ENCODE measurements at places on chromosomes 6 and 20. TPM values are rescaled to one million over a fixed set of nuclear protein-coding genes. Genes with fewer than 3 reads are reported as not detected.

DNA sequence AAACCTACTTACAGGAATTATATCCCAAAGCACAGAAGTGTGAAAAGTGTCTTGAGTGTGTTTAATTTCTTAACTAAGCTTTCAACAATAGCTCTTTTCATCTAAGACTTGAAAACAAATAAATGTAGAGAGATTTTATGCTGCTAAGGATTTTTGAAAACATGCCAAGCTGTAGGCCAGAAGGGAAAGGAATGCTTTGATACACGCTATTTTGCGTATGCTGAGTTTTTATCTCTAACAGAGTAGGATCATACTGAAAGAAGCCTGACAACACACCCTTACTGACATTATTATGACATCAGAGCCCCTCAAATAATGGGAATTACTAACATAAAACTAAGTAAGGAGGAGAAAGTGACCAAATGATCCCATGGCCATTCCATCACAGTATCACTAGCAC is 265.5 kb downstream of the KHDC1L start:
- H3K4me1 ChIP-seq, result no peaks in the 10 kb centered on the region
- no peaks in the 10 kb centered on the region for H3K27me3 ChIP-seq
- DNase-seq, result no peak
- no peak overlapping the region for H3K4me3 ChIP-seq
- H3K36me3 ChIP-seq, result no peaks in the 10 kb centered on the region

GRCh38 chr6:13427801-13428582 is 59.4 kb downstream of the GFOD1 start:
- H3K27ac ChIP-seq, result peak overlapping the region; percentile 80
- H3K4me3 ChIP-seq, result no peak overlapping the region
- H3K36me3 ChIP-seq, result no peaks in the 10 kb centered on the region
- peaks cover 91% of the 10 kb centered on the region for H3K4me1 ChIP-seq
- DNase-seq, result no peak

DNA sequence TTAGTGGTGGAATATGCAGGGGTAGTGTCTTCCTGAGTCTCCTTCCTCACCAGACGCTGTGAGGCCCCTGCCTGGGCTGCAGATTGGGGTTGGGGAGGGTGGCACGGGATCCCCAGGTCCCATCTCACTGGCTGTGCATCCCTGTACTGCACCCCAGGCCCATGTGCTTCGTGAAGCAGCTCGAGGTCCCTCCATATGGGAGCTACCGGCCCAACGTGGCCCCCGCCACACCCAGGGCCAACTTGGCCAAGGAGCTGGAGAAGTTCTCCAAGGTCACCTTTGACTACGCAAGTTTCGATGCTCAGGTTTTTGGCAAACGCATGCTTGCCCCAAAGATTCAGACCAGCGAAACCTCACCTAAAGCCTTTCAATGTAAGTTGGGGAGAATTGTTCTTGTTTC is 38.6 kb upstream of the PCMTD2 start:
- H3K4me1 ChIP-seq, result peaks cover 63% of the 10 kb centered on the region
- DNase-seq, result no peak
- no peak overlapping the region for H3K27ac ChIP-seq
- no peaks in the 10 kb centered on the region for H3K36me3 ChIP-seq
- H3K27me3 ChIP-seq, result no peaks in the 10 kb centered on the region

The LMBRD1 gene
- 43.6 TPM for total RNA-seq

- H3K27me3 ChIP-seq, result peaks cover 21% of the 10 kb centered on the region
- no peak overlapping the region for H3K4me3 ChIP-seq
- no peaks in the 10 kb centered on the region for H3K36me3 ChIP-seq
- no peak overlapping the region for H3K27ac ChIP-seq
Observed at GRCh38 chr6:37576336-37576737, 76.6 kb upstream of the CCDC167 start.

- peaks cover 13% of the 10 kb centered on the region for H3K4me1 ChIP-seq
- peaks cover 52% of the 10 kb centered on the region for H3K36me3 ChIP-seq
- DNase-seq, result peak; percentile 32
Observed at GRCh38 chr6:30600451-30600961, 16.5 kb downstream of the PPP1R10 start.

The SLC12A5 gene
- not detected for total RNA-seq

- H3K36me3 ChIP-seq, result no peaks in the 10 kb centered on the region
- peak overlapping the region; percentile 24 for H3K27ac ChIP-seq
- H3K4me1 ChIP-seq, result peaks cover 40% of the 10 kb centered on the region
- H3K4me3 ChIP-seq, result no peak overlapping the region
- H3K27me3 ChIP-seq, result no peaks in the 10 kb centered on the region
Observed at GRCh38 chr6:90230548-90231215, 66.0 kb downstream of the BACH2 start.

GRCh38 chr6:22732176-22732970 is 163.0 kb downstream of the HDGFL1 start:
- H3K27me3 ChIP-seq, result no peaks in the 10 kb centered on the region
- no peak overlapping the region for H3K27ac ChIP-seq
- no peaks in the 10 kb centered on the region for H3K36me3 ChIP-seq

The OTOR gene
- not detected for total RNA-seq

DNA sequence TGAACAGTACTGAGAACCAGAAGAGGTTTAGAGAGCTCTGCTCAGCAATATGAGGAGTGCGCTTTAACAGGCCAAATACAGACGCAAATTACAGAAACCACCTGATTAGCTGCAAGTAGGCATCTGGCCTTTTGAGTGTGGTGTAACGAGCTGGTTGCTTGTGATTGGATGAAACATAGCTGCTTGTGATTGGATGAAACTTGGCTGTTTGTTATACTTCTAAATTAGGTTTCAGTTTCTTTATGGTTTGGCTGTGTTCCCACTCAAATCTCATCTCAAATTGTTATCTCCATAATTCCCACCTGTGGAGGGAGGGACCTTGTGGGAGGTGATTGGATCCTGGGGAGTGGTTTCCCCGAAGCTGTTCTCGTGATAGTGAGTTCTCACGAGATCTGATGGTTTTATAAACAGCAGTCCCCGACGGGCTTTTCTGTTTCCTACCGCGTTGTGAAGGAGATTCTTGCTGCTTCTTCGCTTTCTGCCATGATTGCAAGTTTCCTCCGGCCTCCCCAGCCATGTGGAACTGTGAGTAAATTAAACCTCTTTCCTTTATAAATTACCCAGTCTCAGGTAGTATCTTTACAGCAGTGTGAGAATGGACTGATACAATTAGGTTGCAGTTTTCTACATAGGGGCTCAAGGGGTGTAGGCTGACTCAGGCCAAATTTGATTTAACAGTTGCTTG is 655.9 kb upstream of the MAN1A1 start:
- no peak for DNase-seq
- no peaks in the 10 kb centered on the region for H3K4me1 ChIP-seq
- H3K4me3 ChIP-seq, result no peak overlapping the region
- no peaks in the 10 kb centered on the region for H3K27me3 ChIP-seq

The PI3 gene
- not detected for total RNA-seq

The OR14J1 gene
- total RNA-seq, result not detected

DNA sequence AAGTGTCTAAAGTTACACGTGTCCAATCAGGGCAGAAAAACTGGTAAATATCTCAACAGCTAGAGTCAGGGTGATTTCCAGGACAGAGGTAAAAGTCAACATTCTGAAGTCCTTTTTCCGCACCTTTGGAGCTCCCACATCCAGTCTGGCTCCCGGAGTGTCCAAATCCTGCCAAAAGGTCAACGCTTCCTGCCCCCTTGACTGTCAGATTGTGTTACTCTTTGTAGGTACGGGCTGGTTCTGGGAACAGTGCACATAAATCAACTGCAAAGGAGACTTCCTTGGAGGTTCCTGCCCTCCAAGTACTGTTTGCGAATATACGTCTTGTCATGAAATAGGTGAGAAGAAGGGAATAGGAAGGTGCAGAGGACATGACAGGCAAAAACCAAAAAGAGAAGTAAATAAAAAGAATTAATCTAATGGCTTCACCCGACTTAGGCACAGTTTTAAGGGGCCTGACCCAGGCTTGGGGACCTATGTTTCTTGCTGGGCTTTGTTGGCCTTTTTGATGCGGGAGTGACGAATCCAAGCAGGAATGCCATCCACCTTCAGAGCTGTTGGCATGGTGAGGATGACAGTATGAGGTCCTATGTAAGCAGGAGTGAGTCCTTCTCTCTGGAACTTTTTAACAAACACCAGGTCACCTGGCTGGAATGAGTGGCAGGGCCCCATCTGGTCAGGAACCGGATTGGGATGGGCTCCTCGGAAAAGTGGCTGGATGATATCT is 155.4 kb downstream of the TRIM27 start:
- no peak overlapping the region for H3K4me3 ChIP-seq
- peaks cover 100% of the 10 kb centered on the region for H3K27me3 ChIP-seq

The CLPSL1 gene
- not detected for total RNA-seq

- no peaks in the 10 kb centered on the region for H3K4me1 ChIP-seq
- H3K36me3 ChIP-seq, result no peaks in the 10 kb centered on the region
- H3K27me3 ChIP-seq, result peaks cover 15% of the 10 kb centered on the region
- H3K4me3 ChIP-seq, result no peak overlapping the region
- no peak overlapping the region for H3K27ac ChIP-seq
Observed at GRCh38 chr6:51928320-51928719, 159.1 kb downstream of the PKHD1 start.

DNA sequence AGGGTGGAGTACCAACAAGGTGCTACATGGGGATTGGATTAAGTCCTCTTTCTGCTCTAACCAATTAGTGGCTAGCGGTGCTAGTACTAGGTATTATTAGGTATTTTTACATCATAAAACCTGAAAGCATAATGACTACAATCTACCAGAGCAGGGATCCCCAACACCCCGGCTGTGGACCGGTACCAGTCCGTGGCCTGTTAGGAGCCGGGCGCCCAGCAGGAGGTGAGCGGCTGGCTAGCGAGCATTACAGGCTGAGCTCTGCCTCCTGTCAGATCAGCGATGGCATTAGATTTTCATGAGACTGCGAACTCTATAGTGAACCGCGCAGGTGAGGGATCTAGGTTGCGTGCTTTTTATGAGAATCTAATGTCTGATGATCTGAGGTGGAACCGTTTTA is 9.1 kb upstream of the CD40 start:
- H3K4me1 ChIP-seq, result no peaks in the 10 kb centered on the region
- no peak for DNase-seq
- H3K36me3 ChIP-seq, result no peaks in the 10 kb centered on the region
- no peak overlapping the region for H3K4me3 ChIP-seq

- no peak for DNase-seq
- H3K4me1 ChIP-seq, result no peaks in the 10 kb centered on the region
- no peak overlapping the region for H3K27ac ChIP-seq
- H3K36me3 ChIP-seq, result peaks cover 56% of the 10 kb centered on the region
- H3K4me3 ChIP-seq, result no peak overlapping the region
Observed at GRCh38 chr6:110897433-110897832, 22.8 kb downstream of the AMD1 start.

- no peaks in the 10 kb centered on the region for H3K36me3 ChIP-seq
- H3K27ac ChIP-seq, result peak overlapping the region; percentile 91
- H3K4me1 ChIP-seq, result peaks cover 78% of the 10 kb centered on the region
- H3K27me3 ChIP-seq, result no peaks in the 10 kb centered on the region
Observed at GRCh38 chr20:62239278-62239879, 1.1 kb downstream of the OSBPL2 start.

The ADGRB3 gene
- total RNA-seq, result 1.5 TPM

DNA sequence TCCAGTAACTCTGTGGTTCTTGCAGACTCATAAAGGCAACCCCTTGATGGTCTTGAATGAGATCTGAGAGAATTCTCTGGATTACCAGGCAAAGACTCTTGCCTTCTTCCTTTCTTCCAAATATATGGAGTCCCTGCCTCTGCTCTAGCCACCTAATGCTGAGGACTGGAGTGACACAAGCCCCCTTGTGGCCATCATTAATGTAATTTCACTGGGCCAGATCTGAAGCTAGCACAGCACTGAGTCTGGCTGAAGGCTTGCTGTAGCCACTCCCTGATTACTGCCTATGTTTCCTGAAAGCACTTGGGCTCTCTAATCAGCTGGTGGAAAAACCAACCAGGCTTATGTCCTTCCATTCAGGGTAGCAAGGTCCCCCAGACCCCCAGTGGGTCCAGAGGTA is 559.3 kb upstream of the IRAK1BP1 start:
- no peaks in the 10 kb centered on the region for H3K4me1 ChIP-seq
- no peak overlapping the region for H3K27ac ChIP-seq
- no peak overlapping the region for H3K4me3 ChIP-seq
- no peaks in the 10 kb centered on the region for H3K27me3 ChIP-seq
- no peaks in the 10 kb centered on the region for H3K36me3 ChIP-seq

The SGK2 gene
- 0.30 TPM for total RNA-seq

The B4GALT5 gene
- total RNA-seq, result 31.0 TPM

The SLC22A1 gene
- total RNA-seq, result 0.27 TPM

The SAMHD1 gene
- total RNA-seq, result 37.8 TPM

GRCh38 chr20:11451793-11452291 is 465.9 kb upstream of the BTBD3 start:
- H3K4me1 ChIP-seq, result peaks cover 11% of the 10 kb centered on the region
- H3K27me3 ChIP-seq, result no peaks in the 10 kb centered on the region
- H3K36me3 ChIP-seq, result no peaks in the 10 kb centered on the region
- H3K4me3 ChIP-seq, result no peak overlapping the region
- no peak for DNase-seq
- H3K27ac ChIP-seq, result no peak overlapping the region

DNA sequence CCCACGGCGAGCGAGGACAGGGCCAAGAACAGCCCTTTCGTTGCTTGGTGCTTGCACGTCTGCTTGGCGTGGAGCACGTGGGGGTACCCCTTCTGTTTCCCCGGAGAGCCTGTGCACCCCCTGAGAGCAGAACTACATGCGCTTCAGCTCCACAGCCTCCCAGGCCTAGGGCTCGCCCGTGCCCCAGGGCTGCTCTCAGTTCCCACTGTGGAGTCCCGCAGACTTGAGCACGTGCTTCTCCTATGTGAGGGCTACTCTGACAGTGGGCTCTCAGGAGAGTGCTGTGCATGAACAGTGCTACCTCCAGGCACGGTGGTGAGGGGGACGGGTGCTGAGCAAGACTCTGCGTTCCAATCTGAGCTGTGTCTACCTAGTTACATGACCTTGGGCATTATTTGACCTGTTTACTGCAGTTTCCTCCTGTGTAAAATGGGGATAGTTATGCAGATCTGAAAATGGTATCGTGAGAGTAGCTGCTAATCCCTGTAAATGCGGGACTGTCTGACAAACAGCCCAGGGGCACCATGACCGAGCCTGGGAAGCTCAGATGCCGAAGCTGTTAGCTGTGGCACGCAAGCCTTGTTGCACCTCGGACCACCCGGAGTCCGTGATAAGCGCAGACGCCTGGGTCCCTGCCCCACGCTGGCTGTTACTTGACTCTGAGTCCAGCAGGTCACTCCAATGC is 82.4 kb downstream of the IRF4 start:
- DNase-seq, result no peak
- H3K36me3 ChIP-seq, result no peaks in the 10 kb centered on the region
- no peaks in the 10 kb centered on the region for H3K27me3 ChIP-seq
- H3K4me3 ChIP-seq, result no peak overlapping the region
- H3K4me1 ChIP-seq, result no peaks in the 10 kb centered on the region

All from left ventricle myocardium inferior (tissue), 1 donor.